ENCODE measurements at places on chromosomes 11 and 22. TPM values are rescaled to one million over a fixed set of nuclear protein-coding genes. Genes with fewer than 3 reads are reported as not detected.

Gene PRODH
- 4.2 TPM for total RNA-seq

Gene GVQW3
- 0.81 TPM for total RNA-seq

Gene MPZL2
- 11.2 TPM for total RNA-seq

GRCh38 chr11:91086028-91086427 lies 863.2 kb upstream of the CHORDC1 start:
- ATAC-seq = no peak

GRCh38 chr22:38432264-38432663 lies 22.7 kb downstream of the KCNJ4 start:
- no peak for ATAC-seq

DNA sequence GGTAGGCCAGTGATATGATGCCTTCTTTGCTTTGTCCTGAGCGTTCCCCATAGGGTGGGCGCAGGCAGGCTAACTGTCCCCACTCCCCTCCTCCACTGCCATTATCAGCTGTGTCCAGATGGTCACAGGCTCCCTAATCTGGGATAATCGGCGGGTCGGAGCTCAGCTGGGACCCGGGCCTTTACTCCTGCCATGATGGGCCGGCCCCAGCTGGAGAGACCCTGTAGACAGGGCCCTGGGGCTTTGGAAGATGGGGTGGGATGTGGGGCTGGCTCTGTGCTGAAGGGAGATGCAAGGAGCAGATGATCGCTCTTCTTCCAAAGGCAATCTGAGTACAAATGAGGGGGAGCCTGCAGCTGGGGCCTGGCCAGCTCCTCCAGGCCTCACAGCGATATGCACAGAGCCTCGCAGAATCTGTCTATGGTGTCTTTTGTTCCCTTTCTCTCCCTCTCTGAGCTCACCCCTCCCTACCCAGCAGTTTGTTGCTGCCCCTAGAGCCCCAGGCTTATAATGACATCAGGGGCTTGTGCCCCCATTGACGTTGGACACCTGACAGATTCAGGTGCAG lies 11.9 kb downstream of the KLHL35 start:
- ATAC-seq = no peak

DNA sequence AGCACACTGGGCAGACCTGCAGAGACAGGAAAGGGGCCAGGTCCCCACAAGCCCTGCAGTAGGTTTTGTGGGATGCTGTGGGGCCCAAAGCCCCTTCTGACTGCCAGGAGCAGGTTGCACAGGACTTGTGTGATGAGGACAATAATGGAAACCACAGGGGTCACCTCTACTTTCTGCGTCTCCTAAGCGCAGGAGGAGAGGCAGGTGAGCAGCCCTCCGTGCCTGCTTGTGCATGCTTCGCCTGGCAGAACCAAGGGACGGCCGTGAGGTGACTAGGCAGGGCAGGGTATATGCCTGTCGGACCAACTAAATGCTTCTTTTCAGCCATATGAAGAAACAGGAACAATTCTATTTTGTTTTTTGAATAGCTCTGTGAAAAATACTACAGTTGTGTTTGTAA lies 77.9 kb upstream of the PITPNB start:
- ATAC-seq = no peak

- no peak for ATAC-seq
Observed at GRCh38 chr11:66107600-66108510, 37.8 kb downstream of the PACS1 start.

Data from gastroesophageal sphincter (tissue), 4 donors.